Subcutaneous preadipocyte (primary cell): ENCODE measurements at places on chromosomes 2 and 18. TPM values are rescaled to one million over a fixed set of nuclear protein-coding genes. Genes with fewer than 3 reads are reported as not detected.

Gene SGPP2
- not detected in 2 replicates for total RNA-seq

Gene TLX2
- under 0.01 TPM in 1 of 2 replicates, not detected in the other for total RNA-seq

Gene WNT10A
- not detected in 2 replicates for total RNA-seq

Gene NEB
- total RNA-seq: 0.20 and 0.73 TPM in 2 replicates

Gene MPP4
- 2.6 and 5.3 TPM in 2 replicates for total RNA-seq

Gene TMEM37
- total RNA-seq: 0.20 TPM in 1 of 2 replicates, not detected in the other

Gene PPIG
- 21.1 and 21.7 TPM in 2 replicates for total RNA-seq

Gene TIA1
- 58.4 and 62.0 TPM in 2 replicates for total RNA-seq

Gene TTC27
- 19.5 and 28.9 TPM in 2 replicates for total RNA-seq

Gene ARHGAP28
- total RNA-seq: 9.4 and 10.7 TPM in 2 replicates

Gene APCDD1
- total RNA-seq: 0.73 TPM in 1 of 2 replicates, not detected in the other
